GM12864 (cell line): ENCODE measurements at places on chromosomes 11 and 22.

DNA sequence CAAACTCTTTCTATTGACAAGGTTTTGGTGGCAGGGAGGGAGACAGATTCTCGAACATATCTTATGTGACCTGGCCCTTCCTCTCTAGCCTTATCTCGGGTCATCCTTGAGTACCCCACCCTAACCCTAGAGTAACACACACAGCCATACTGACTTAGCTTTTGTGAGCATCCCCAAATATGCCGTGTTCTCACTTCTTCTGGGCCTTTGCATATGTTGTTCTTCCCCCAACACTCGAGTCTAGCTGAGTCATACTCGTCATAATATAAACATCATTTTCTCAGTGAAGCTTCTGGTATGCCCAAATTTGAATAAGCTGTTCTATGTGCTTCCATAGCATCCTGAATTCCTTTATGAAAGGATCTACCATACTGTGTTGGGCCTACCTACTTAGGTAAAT, 8.0 kb downstream of the TTC17 start:
- no peak for DNase-seq

- DNase-seq: no peak
These were observed 4.3 kb upstream of the PHLDA2 start for GRCh38 chr11:2933375-2934020.

DNA sequence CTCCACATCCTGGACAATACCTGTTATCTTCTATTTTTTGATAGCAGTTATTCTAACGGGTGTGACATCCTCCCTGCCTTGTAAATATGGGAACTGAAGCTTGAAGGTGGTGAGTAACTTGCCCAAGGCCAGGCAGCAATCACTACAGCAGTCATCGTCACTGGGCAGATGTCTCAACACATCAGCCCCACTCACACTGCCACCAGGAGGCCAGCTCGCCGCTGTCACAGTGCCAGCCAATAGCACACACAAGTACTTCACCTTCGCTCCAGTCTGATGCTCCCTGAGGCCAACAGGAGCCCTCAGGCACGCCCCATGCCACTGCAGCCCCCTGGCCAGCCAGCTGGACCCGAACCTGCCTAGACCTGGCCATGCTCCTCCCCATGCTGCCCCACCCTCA, 4.9 kb upstream of the TTLL1 start:
- no peak for DNase-seq

GRCh38 chr11:119055901-119056300, 1.1 kb downstream of the HYOU1 start:
- no peak for DNase-seq

- no peak for DNase-seq
These were observed 1.1 kb downstream of the MTA2 start for GRCh38 chr11:62600367-62601121.

DNA sequence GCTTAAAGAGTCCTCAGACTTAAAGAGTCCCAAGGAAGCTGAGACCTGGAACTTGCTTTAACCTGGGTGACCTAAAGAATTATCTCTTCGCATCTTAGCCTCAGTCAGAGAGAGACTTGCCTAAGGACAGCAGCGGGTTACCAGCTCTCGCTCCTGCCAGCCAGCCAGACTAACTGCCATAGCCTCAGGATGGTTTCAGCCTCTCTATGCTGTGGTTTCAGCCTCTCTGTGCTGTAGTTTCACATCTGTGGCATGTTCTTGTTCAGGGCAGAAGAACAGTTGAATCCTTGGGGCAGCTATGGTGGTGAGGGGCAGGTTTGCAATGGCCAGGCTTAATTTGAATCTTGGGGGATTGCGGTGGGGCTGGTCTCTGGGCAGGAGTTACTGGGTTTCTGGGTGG, 2.3 kb downstream of the FRMD8 start:
- no peak for DNase-seq

- no peak for DNase-seq
These were observed 112.4 kb downstream of the LDLRAD3 start for GRCh38 chr11:36056160-36056751.

DNA sequence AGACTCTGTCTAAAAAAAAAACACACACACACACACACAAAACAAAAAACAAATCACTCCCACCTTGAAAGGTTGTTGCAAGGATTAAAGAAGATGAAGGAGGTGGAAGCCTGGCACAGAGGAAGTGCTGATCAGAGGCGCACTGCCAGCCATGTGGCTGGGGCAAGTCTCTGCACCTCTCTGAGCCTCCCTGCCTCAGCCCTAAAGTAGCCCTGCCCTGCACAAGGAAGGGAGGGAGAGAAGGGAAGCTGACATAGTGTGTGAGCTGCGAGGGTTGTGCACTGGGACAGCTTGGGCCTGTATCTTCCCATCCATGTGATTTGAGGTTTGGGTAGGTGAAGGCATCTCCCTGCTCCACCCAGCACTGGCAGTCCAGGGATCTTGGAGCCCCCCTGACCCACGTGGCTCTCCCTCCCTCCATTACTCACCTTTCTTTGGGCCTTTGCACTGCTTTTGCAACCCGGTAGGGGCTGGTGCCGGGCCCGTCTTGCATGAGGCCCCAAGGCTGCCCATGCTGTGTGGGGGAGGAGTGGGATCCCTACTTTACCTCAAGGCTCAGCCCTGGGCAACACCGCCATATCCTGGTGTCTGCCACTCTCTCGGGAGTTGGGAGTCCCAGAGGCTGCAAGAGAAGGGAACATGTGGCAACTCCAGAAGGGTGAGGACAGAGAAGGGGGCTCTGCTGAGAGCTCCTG, 30.5 kb downstream of the IFT27 start:
- no peak for DNase-seq

DNA sequence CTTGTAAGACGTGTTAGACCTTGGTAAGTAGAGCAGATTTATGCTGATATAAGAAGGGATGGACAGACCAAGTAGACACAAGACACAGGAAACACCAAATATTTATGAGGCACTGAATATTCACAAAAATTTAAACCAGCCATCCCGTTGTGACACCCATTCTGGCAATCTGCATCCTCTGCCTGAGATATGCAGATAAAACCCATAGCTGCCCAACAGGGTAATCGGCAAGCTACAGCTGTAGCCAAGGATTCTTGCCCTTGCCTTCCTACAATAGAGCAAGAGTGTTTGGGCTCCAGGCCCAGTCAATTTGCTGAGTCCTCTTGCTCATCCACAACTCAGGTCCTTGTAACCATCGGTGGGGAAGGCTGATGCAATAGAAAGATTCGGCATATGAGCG, 18.5 kb upstream of the MPZL2 start:
- DNase-seq: no peak
